EL (cell line): ENCODE measurements at places on chromosomes 2 and 18.

DNA sequence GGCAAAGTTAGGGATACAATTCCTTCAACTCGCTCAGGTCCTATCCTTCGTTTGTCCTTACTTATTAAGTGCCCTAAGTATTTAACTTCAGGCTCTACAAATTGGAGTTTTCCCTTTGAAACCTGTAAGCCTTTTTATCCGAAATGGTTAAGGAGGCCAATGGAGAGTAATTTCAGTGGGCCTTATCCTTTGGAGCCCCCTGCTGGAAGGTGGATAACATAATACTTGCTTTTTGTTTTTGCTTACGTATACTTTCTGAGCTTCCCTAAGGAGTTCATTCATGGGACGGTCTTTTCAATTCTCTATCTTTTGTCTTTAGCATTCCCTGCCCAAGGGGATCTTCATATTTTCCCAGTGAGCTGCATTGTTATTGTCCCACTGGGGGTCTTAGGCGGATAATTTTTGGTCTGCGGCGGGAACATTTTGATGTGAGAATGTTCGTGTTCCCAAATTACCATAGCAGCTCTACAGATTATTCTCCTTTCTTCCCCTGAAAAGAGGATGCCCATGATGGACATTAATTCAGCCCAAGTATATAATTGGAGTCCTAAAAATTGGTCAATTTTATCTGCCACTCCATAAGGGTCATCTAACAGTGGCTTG is 34.4 kb upstream of the TRAPPC8 start:
- DNase-seq, result peak; percentile 43

GRCh38 chr2:141595316-141595920 is 535.4 kb downstream of the LRP1B start:
- no peak for DNase-seq

- peak; percentile 77 for DNase-seq
These were observed 118.9 kb downstream of the PXDN start for GRCh38 chr2:1625281-1626001.

DNA sequence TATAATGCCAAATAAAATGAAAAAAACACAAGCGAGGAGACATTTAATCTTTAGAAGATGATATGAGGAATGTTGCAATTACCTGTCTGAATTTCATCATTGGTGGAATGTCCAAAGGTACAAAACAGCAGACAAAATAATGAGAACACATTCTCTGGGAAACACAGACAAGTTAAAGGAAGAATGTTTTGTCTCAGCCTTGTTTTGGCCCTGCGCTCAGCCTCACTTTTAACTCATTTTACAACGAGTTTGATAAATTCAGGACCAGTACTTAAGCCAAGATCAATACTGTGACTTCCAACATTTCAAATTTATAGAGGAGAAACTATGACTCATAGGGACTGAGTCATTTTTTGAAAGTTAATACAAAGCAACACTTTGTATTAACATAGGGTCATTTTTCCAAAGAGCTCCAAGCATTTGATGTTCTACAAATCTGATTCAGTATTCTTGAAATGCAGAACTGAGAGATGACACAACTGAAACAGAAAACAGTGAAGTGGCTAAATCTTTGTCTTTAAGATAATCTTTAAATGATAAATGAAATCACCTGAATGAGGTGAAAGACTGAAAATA is 833.2 kb upstream of the CHAC2 start:
- DNase-seq, result peak; percentile 44

DNA sequence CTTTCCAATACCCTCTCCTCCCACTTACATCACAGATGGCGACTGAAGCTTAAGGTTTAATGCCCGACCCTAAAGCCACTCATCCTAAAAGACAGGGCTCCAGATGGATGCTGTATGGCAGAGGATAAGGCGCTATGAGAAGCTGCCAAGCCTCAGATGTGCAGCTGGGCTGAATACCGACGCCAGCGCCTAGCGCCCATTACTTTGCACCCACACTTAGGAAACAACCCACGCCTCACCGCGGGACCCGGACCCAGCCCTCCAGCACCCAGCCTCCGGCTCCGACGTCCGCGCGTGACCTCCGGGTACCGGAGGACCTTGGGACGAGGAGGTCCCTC is 335 bp downstream of the TRAK2 start:
- no peak for DNase-seq

DNA sequence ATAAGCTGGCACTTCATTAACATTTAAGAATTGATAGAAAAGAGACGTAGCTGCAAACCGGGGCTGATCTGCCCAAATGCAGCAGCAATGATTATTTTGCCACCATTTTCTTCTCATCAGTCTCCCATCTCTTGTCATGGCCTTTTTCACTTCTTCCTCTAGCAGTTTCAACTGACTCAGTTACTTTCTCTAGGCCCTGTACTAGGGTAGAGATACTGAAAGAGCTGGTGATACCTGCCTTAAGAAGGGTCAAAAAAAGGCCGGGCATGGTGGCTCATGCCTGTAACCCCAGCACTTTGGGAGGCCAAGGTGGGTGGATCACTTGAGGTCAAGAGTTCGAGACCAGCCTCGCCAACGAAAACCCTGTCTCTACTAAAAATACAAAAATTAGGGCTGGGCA is 127.4 kb downstream of the LTBP1 start:
- DNase-seq, result no peak

GRCh38 chr2:225429717-225430116 is 30.2 kb downstream of the NYAP2 start:
- peak; percentile 4 for DNase-seq

GRCh38 chr2:70789304-70790135 is 923 bp downstream of the FIGLA start:
- DNase-seq, result peak; percentile 62

DNA sequence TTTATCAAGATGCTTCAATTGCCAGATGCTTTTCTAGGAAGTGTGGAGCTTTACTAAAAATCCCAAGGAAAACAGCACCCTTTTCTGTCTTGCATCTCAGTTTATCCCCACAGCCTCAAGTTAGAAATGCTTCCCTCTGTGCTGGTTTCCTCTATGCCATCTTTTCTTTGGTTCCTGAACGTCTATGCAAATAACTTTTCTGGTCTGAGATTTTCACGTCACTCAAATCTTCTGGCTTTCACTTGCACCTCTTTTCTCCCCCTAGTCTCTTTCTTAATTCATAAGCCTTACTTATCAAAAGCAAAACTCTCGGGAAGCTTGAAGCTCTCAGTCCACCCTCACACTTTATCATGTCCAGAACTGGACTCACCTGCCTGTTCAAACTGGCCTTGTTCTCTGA is 33.9 kb downstream of the ARHGAP25 start:
- DNase-seq, result no peak

GRCh38 chr18:6170604-6171003 is 244.1 kb downstream of the L3MBTL4 start:
- DNase-seq, result no peak

DNA sequence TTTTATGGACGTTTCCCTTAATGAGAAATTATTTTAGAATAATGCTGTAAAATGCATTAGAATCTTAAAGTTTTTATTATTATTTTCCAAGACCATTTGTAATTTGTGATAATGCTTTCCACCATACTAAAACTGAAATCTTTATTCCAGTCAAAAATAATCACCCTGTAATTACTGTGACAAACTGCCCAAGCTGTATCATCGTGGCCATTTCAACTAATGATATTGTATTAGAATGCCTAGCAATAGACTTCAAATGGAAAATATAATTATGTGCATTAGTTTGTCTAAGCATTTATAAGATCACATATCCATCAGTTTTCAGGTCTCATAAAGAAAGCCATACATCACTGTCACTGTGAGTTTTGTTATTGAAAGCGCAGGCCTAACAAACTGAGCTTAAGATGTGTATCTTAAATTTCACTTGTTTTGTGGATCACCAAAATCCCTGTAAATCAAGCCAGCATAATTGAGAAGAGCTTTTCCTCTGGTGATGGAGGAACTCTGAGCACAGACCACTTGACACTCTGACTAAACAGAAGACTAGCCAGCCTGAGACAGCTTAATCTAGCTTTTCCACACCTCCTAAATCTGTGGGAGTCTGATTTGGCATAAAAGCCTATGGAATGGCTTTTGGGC is 1312.2 kb upstream of the ACVR2A start:
- DNase-seq, result no peak

- no peak for DNase-seq
These were observed 5.1 kb downstream of the FECH start for GRCh38 chr18:57581301-57581934.

- DNase-seq, result no peak
These were observed 61.5 kb downstream of the AGAP1 start for GRCh38 chr2:235555371-235555770.

- DNase-seq, result no peak
These were observed 45.5 kb upstream of the ZSWIM2 start for GRCh38 chr2:186894478-186894877.
